Right ventricle myocardium superior (tissue), 1 donor: ENCODE measurements at places on chromosomes 2 and 18. TPM values are rescaled to one million over a fixed set of nuclear protein-coding genes. Genes with fewer than 3 reads are reported as not detected.

The COLEC11 gene
- 2.9 TPM for total RNA-seq

The PAX3 gene
- not detected for total RNA-seq

The FAM117B gene
- total RNA-seq: 2.3 TPM

The RIT2 gene
- not detected for total RNA-seq

The GALNT3 gene
- 0.19 TPM for total RNA-seq

The EGR4 gene
- total RNA-seq: not detected

- DNase-seq: no peak
Observed at GRCh38 chr18:68735483-68736343, 20.8 kb upstream of the TMX3 start.

DNA sequence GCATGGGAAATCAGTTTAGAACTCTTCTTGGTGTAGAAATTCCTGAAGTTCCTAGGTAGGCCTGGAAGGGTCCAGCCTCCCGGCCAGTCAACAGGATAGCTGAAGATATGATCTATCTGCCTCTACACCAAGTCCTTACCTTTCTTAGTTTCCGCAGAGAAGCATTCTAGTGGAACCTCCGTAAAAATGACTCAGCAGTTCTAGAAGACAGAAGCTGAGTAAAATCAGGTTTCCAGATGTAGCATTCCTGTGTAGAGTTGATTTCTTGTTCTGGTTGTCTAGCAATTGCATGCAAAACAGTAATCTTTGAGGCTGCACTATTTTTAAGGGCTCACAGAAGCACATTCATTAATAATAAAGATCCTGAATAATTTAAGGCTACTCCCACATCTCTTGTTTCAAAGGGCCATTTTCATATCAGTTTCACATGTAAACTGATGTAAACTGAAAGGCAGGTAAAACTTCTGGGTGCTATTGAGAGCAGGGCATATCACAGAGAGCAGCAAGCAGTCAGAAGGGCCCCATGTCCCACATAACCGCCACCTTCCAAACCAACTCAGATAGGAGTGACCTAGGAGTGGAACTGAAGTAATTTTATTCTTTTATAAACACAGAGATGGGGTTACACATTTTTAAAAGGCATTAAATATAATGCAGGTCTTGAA lies 3.2 kb upstream of the DYTN start:
- no peak for DNase-seq

DNA sequence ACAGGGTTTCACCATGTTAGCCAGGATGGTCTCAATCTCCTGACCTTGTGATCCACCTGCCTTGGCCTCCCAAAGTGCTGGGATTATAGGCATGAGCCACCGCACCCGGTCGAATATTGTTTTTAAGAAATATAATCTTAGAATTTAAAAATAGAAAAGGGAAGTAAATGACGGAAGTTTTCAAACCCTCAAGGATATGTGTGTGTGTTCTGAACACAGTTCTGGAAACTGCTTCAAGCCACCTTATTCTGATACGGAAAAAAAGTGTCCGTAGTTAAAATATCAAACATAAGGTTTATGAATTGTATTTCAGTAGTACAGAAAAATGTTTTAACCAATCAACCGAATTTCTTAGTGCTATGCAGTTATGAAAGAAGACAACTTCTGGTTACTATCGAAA lies 115.9 kb downstream of the UPP2 start:
- no peak for DNase-seq

DNA sequence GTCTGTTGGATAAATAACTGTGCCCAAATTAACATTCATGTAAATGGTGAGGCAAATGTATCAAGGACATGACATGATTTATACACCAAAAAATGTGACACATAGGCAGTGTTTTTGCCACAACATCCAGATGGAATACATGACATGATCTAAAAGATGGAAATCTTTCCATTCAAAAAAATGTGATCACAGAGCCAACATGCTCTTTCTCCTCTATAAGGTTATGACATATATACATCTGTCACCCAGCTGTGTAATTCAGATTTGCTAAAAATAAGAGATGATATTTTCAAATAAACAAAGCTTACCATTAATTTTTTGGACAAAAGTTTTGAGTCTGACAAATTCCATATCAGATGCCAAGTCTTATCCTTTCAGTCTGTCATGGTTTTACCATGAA lies 95.5 kb upstream of the COL3A1 start:
- no peak for DNase-seq

DNA sequence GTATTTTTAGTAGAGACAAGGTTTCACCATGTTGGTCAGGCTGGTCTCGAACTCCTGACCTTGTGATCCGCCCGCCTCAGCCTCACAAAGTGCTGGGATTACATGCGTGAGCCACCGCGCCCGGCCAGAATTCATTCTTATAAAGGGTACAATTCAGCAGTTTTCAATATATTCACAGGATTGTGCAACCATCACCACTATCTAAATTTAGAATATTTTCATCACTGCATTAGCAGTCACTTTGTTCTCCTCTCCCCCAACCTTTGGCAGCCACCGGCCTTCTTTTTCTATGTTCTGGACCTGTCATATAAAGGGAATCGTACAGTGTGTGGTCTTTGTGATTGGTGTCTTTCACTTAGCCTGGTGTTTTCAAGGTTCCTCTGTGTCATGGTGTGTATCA lies 40.7 kb downstream of the TCF7L1 start:
- DNase-seq: no peak

- no peak for DNase-seq
Observed at GRCh38 chr2:140835079-140835478, 1295.7 kb downstream of the LRP1B start.

DNA sequence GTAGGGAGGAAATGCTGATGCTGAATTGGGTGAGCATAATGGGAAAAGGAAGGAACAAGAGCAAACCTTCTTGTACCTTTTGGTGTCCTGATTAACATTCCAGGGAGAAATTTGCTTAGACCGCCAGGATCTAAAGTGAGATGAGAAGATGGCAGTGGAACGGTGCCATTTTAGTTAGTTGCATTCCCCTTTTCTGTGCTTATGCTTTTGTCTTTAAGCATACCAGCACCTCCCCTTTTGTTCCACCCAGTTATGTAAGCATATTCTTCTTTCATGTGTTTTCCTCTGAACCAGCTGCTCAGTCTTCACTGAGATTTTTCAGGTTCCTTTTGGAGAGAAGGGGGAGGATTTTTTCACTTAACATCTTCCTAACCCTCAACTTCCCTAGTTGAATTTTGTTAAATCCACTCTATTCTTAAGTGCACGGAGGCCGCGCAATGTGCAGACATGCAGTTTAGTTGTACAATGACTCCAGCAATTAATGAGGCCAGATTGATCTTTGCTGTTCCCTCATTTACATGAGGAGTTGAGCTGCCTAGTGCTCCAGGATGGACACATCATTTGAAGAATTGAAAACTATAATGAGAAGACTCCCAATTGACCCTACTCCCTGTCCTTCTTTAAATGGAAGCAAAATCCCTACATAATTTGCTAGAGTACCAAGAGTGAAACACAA lies 73.9 kb downstream of the MAP4K4 start:
- DNase-seq: no peak

- DNase-seq: no peak
Observed at GRCh38 chr2:64114063-64114911, 29.9 kb downstream of the PELI1 start.

GRCh38 chr2:211495339-211495738 lies 938.9 kb downstream of the CPS1 start:
- DNase-seq: no peak

DNA sequence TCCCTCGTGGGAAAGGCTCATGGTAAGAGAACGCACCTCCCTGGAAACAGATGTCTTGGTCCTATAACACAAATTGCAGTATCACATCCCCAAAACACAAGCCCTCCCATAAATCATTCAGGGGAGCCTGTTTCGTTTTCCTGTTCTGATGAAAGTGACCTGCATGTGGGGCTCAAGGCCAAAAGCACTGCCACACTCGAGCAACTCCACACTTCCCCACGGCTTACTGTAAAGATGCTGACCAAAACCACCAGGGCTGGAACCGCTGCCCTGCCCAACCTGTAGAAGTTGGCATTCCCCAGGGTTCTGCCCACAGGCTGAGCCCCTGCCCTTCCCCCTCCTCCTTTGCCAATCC lies 139.7 kb downstream of the BCL11A start:
- DNase-seq: no peak

- no peak for DNase-seq
Observed at GRCh38 chr2:84999553-84999955, 28.6 kb downstream of the KCMF1 start.
